Urinary bladder (tissue), 4 donors: ENCODE measurements at places on chromosomes 13 and 19. TPM values are rescaled to one million over a fixed set of nuclear protein-coding genes. Genes with fewer than 3 reads are reported as not detected.

- no peak for DNase-seq
Measured at GRCh38 chr13:80195649-80196048, 145.3 kb downstream of the SPRY2 start.

DNA sequence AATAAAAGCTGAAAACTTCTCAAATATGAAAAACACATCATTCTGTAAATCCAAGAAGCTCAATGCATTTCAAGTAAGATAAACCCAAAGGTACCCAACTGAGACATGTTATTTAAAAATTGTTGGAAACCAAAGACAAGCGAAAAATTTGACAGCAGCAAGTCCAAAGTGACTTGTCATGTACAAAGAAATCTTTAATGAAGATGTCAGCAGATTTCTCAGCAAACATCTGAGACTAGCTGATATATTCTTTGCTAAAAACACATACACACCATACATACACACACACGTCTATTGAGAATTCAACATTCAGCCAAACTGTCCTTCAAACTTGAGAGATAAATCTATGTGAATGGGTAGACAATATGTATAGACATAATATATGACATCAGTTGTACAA lies 5.7 kb upstream of the ZNF222 start:
- no peak for DNase-seq

- DNase-seq = no peak
Measured at GRCh38 chr13:41842036-41842620, 118.8 kb downstream of the VWA8 start.

DNA sequence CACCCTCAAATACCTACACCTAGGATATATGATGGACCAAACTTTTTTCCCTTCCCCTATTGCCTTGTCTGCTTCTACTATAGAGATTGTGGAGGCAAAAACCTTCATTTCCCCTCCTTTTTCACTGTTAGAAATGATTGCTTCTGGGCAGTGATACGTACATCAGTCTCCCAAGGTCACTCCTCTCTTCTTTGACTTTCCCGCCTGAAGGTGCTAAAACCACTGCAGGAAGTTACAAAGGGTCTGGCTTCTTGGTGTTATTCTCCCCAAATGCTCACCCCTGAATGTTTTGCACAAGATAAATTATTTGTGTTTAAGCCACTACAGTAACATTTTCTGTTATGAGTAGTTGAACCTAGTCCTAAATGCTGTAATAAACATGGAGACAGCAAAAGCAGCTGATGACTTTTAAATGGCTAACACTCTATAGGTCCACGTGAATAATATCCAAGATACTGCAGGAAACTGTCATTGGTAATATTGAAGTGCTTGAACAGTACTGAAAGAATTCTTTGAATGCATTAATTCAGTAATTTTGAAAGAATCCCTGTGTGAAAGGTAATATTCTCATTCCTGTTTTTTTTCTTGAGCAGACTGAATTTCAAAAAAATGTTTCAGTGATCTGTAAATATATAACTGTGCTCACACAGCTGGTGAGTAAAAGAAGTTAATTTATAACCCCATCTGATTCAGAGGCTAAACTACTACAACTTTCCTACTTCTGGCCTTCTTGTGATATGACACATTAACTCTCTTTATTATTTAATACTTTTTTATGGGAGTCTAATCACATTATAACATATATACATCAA lies 865.1 kb downstream of the EFNB2 start:
- no peak for DNase-seq

DNA sequence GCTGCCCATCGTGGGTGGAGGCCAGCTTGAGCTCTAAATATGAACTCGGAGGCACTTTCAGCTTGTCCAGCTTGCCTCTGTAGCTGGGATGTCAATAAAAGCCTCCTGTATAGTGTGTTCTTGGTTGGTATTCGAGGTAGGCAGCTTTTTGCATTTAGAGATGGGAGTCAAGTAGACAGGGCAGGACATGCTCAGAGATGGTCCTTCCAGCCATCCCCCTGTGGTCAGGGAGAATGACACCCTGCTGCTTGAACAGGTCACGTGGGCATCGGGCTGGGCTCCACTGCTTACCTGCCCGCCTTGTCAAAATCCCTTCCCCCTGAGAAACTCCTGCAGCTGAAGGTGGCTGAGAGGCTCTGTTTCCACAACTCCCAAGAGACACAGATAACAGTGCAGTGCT lies 302.5 kb downstream of the ZNF536 start:
- DNase-seq = no peak

ZSWIM4 gene
- polyA plus RNA-seq = 2.2 TPM

TRPC4 gene
- polyA plus RNA-seq = 1.4 TPM
